ENCODE measurements at places on chromosomes 2 and 18.

DNA sequence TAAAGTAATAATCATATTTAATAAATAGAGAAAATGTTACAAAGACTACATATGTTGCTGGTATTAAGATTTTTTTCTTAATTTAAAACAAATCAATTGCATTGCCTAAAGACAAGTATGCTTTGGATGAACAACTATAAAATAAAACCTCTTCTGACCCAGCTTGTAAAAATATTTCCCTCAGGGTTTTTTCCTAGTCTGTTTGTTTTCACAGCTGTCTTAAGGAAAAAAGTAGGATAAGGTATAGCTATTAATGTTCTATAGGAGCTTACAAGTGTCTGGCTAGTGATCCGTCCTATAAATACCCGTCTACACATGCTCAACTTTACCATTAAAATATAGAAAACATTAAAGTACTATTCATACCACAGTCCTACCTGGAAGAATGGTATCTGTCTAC lies 97.1 kb downstream of the NOL10 start:
- no peak for DNase-seq

DNA sequence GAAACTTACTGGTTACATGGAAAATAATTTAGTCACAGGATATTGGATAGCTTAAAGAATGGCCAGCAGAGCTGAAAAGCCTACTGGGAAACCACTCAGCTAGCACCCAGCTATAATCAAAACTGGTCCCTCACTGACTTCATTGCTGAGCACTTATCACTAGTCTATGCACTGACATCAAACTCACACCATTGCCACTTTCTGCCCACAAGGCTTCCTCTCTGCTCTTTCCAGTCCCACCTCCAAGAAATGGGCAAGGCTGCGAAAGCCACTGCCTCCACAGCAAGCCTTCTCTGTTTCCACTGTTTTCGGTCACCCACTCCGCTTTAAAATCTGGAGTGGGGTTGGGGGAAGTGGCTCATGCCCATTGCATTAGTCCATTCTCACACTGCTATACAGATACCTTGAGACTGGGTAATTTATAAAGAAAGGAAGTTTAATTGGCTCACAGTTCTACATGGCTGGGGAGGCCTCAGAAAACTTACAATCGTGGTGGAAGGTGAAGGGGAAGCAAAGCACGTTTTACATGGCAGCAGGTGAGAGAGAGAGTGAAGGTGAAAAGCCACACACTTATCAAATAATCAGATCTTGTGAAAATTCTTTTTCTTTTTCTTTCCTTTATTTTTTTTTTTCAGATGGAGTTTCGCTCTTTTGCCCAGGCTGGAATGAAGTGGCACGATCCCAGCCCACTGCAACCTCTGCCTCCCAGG lies 77.0 kb upstream of the CERS6 start:
- DNase-seq: no peak

- no peak for DNase-seq
These were observed 5.5 kb upstream of the ATRAID start for GRCh38 chr2:27206346-27206745.

DNA sequence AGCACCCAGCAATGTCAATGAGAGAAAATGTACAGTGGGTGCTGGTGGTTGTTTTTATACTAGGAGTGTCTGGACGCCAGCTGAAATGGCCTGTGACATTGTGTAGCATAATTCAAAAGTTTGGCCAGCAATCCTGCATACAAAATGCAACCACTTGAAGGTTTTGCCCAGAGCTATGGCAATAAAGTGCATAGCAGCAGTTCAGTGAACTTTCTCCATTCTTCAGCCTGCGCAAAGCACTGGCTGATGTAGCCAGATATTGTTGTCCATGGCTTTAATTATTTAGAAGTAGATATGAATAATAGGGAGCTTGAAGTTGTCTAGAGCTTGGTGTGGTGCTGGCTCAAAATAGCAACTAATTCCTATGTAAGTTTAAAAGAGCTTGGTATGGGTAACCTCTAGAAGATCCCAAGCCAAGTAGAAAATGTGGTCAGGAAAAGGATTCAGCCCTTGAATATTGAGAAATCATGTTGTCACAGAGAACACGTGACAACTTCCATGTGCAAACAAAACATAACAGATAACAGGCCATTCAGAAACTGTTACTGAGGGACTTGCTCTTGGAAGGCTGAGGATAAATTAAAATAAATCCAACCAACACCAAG lies 33.3 kb upstream of the PGAP1 start:
- DNase-seq: no peak

GRCh38 chr18:11866764-11867163 lies 15.6 kb downstream of the CHMP1B start:
- DNase-seq: no peak

DNA sequence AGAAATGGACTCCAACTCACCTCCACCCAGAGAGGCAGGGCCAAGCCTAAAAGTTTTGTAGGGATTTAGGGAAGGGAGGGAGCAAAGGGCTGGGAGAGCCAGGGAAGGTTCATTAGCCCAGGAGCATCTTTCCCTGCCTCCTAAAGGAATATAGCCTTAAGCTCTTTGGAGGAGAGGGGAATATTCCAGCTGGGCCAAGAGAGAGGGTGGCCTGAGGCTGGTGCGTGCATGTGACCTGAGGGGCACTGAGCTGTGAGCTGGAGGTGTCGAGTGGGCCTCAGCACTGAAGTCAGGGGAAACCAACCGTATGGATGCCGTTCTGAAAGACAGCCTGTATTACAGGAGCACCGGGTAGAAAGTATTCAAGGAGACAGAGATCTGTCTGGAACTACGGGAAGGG lies 112.6 kb downstream of the KLHL29 start:
- DNase-seq: no peak

- DNase-seq: no peak
These were observed 35.2 kb downstream of the KIF1A start for GRCh38 chr2:240784629-240785423.

DNA sequence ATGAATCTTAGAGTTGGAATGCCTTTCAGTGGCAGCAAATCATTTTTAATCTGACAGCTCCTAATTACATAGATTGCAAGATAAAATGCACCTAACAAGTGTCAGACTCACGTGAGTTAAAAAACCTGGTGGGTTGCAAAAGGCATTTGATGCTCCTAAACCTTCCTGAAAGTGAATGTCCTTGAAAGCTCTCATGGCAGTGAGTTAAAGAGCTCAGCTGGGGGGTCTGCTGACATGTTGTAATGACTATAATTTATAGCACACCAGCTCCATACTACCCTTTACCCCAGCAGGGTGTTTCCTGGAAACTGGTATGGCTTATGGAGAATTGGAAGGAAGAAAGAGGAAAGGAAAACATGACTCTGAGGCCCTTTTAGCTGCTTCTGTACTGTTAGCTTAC lies 91.9 kb upstream of the CAVIN2 start:
- no peak for DNase-seq

DNA sequence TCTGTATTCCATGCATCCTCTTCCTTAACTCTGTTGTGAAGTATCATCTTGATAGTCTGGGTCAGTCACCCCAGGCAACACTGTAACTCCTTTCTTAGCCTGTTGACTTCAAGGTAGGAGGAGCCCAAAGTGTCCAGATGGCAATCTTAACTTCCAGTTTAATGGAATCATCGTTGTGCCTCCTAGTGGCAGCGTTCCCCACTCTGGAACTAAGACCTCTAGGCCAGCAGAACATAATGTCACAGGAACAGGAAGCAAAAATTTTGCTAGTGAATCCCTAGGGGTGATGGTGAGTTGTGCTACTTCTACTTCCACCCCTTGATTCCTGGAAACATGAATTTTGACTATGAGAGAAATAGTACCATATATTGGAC lies 11.7 kb downstream of the SGPP2 start:
- DNase-seq: no peak

DNA sequence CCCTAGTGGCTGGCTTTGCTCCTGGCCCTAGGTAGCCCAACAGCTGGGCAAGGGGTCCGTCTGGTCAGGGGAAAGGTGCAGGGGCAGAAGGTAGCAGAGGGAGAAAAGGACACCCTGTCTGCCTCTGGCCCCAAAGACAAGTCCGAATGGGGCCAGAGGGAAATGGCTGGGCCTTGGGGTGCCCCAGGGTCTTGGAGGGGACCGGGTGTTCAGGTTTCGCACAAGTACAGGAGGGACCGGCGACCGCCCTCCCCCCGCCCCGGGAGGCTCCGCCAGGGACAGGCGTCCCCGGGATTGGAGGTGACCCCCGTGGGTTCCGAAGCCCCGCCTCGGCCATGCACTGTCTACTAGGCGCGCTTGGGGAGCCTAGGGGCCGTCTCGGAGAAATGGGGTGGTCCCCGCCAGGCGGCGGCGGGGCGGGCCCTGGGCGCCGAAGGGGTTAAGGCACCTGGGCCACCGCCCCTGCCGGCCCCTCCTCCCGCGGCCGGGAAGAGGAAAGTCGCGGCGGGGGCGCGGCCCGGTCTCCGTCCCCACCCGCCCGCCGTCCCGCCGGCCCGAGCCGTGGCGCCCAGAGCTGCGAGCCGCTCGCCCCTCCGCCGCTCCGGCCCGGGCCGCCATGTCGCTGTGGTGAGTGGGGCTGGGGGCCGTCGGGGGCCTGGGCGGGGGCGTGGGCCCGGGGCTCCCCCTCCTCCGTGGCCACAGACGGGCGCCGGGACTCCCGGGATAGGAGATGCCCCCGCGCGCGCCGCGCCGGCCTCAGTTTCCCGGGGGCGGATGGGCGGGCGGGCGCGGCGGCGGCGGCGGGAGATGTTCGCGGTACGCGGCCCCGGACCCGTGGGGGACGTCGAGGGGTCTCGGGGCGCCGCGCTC lies at the start of gene B3GNT7:
Gene B3GNT7, plus strand, starts transcription at position 523 of the 870 bp plus-strand sequence. Its CDS starts 94 bp downstream, at position 617.
- DNase-seq: no peak

DNA sequence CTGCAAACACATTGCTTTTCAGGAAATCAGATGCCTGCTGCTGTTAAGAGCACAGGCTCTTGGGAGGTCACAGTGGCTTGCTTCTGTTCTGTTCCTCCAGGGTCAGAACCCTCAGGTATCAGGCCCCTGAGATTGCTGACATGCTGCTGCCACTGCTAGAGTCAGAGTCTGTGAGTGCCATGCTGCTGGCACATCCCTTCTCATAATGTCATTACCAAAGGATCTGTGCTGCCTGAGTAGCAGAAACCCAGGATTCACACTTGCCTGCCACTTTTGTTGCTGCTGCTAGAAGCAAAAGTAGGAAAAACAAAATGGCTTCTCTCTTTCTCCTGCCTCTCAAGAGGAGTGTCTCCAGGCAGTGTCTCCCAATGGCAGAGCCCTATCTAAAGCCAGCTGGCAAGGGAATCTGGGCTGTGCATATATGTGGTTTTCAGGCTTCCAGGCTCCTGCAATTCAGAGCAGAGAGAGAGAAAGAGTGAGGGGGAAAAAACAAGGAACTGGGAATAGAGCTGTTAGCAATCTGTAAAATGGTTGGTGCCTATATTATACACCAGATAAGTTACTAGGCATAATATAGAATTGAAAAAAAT lies 180.3 kb downstream of the MYCN start:
- DNase-seq: no peak

DNA sequence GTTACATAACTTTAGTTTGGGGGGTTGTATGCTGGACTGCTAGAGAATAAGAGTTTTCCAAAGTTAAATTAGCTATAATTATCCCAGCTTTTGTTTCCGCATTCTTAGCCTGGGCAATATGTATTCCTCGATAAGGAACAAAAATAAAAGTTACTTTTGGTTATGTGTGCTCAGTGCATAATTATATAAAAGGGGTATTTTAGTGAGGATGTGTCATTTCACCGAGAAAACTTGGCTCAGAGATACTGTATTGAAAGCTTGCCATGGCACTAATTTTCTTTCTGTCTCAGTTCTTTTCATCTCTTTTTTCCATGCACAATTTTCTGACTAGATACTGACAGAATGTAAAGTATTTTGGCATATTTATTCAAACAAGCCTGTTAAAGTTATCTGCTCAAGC lies 28.2 kb downstream of the ARHGAP15 start:
- DNase-seq: no peak

- DNase-seq: no peak
These were observed 10.0 kb upstream of the GBX2 start for GRCh38 chr2:236177967-236178889.

DNA sequence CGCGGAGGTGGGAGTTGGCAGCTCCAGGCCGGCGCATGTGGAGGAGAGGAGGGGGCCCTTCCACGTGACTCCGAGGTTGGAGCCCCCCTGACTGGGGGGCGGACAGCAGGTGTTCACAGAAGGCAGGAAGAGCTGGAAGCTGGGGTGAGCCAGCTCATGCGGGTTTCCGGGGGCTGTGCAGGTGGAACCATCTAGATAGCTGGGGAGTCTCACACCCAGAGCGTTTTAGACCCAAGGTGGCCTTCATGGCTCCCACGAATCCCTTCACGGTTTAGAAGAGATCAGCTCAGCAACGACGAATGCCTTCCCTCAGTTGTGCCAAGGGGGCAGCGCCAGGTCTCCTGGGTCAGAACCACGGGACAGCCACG lies 740.5 kb upstream of the SALL3 start:
- no peak for DNase-seq

DNA sequence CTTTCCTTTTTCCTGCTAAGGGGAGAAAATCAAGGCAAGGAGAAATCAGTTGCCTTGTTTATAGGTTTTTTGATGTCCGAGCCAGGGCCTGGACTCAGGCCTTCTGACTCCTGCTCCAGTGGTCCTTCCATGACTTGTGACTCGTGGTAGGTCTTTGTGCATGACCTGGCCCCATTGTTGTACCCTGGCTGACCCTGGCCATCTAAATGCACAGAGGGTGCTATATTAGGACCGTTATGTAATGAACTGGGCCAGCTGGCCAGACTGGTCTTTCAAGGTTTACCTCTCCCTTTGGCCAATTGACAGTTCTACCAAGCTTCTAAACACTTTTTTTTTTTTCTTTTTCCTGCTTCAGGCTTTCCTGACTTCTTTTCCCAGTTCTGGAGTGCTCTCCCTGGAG lies 81.1 kb downstream of the SETBP1 start:
- no peak for DNase-seq

DNA sequence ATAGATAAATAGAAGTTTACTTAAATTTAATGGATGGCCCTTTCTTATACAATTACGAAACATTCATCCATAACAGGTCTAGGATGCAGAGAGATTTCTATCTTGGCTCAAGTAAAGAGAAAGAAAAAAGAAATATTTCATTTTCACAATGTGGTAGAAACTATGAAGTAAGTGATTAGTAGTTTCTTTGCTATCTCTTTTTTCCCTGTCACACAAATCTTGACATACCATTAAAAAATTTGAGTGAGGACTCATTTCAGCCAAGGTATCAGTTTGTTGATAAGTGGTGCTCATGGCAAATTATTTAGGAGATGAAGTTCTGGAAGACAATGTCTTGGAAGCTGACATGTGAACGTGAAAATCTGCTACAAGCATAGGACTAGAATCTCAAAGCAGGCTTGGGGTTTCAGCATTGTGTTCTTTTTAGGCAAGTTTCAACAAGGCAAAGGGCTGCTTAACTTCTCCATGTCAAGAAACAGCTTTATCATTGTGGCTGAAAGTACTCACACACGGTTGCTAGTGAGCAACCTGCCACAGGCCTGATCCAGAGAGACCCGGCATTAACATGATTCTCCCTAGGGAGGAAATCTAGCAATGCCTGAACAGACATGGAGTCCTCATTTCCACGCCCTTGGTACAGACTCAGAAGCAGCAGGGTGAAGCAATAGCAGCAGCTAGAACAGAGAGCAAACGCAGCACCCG lies 414.6 kb downstream of the DLGAP1 start:
- no peak for DNase-seq

GRCh38 chr2:173750353-173750801 lies 214.8 kb downstream of the SP3 start:
- DNase-seq: no peak

- no peak for DNase-seq
These were observed 23.3 kb downstream of the SIX3 start for GRCh38 chr2:44964752-44965236.

Data from activated CD8-positive, alpha-beta memory T cell treated with anti-CD3 and anti-CD28 coated beads for 24 hours (primary cell).